ENCODE measurements at places on chromosomes 6 and 20.

DNA sequence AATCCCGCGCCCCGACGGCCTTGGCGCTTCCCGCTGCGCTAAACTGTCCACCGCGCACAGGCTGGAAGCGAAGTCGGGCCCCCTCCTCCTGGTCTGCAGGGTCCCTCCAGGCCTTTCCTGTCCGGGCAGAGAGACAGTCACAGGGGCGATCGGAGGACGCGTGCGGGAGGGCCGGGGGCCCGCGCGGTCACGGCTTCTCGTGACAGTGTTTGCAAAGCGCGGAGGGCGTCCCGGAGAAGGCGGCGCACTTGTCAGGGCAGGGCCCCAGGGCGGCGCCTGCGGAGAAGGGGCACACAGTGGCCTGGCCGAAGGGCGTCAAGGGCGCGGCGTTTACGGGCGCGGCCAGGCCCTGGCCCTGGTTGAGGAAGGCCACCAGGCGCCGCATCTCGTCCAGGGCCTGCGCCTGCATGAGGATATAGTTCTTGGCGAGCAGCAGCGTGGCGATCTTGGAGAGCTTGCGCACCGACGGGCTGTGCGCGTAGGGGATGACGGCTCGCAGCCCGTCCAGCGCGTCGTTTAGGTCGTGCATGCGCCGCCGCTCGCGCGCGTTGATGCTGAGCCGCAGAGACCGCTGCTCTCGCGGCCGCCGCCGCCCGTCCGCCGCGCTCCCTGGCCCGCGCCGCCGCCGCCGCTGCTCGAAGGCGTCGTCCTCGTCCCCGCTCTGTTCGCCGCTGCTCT is 763 bp downstream of the BHLHE23 start:
- peak; percentile 60 for DNase-seq

- no peak for DNase-seq
Observed at GRCh38 chr20:53870426-53871315, 199.7 kb downstream of the BCAS1 start.

DNA sequence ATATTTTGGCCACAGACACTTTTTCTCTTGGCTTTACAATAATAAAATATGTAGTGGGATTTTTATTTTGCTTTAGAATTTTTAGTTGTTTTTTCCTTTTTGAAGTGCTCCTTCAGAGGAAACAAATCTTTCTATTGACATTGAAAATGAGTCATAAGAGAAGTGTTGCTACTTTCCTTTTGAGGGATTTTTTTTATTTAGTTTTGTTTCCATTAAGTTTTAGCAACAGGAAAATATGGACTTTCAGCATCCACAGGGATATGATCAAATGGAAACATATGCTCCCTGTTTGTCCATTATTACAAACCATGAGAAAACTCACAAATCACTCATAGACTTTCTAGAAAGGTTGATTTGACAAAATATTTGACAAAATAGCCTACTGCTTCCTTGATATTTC is 65.3 kb upstream of the BMP2 start:
- DNase-seq: no peak

- DNase-seq: no peak
Observed at GRCh38 chr6:48809245-48809644, 653.8 kb downstream of the MMUT start.

DNA sequence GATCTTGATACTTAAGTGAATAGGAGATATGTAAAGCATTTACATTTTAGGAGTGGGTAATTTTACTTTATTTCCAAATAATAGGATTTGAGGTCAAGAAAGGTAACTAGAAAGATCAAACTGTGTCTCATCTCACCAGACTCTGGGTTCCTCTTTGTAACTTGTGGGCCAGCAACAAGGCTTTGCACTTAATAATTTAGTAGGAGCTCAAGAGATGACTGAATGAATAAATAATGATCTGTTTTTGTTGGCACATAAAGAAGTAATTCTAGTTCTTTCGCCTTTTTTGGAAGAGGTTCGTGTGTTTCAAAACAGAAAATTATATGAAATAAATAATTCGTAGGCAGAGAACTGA is 67.4 kb upstream of the FABP7 start:
- DNase-seq: no peak

GRCh38 chr6:38803129-38803528 is 88.0 kb downstream of the DNAH8 start:
- DNase-seq: no peak
